EH (cell line): ENCODE measurements at places on chromosomes 1 and 21.

GRCh38 chr1:43073490-43074230, 98.4 kb downstream of the EBNA1BP2 start:
- peak; percentile 81 for DNase-seq

GRCh38 chr1:116771997-116772647, 17.9 kb downstream of the CD2 start:
- DNase-seq, result no peak

DNA sequence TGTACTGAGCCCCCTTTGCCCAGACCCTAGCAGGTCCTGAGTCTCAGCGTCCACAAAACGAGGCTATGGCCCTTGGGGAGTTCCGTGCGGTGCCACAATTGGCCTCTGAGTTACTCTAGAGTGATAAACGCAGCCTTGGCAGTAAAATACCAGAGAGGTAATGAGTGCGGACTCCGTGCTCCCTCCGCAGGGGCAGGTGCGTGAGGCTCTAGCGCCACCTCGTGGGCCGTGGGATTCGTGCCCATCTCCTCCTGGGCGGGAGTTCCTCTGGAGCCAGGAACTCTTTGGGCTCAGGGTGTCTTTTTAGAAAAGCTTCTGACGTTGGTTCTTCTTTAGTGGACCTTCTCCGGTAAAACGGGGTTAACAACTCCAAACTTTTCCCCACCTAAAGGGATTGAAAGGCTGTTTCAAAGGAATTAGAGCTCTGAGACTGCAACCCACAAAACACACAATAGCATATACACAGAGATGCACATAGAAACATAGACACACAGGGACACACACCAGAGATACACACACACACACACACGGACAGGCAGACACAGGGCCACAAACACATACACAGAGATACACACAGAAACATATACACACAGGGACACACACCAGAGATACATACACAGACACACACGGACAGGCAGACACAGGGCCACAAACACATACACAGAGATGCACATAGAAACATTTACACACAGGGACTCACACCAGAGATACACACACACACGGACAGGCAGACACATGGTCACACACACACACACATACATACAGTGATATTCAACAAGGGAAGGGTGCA, 99.4 kb downstream of the KCNJ15 start:
- DNase-seq, result peak; percentile 71

DNA sequence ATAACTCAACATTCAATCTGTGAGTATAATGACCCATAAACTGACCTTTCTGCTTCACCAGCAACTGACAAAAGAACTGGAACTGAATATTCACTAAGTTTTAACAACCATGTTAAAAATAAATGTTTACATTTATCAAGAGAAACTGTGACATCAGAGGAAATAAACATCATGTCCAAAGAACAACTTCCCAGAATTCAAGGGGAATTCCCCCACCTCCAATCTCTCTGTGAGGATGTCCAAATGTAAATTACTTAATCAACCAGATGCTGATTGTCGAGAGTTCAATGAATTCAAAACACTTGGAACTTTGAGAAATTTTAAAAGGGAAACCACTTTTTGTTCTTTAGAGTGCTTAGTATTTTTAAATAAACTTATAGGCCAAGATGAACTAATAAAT, 365.6 kb upstream of the ADGRL2 start:
- DNase-seq, result no peak

GRCh38 chr1:229427572-229427971, 6.3 kb downstream of the ACTA1 start:
- DNase-seq, result no peak

GRCh38 chr1:114109981-114110380, 43.7 kb downstream of the SYT6 start:
- no peak for DNase-seq

DNA sequence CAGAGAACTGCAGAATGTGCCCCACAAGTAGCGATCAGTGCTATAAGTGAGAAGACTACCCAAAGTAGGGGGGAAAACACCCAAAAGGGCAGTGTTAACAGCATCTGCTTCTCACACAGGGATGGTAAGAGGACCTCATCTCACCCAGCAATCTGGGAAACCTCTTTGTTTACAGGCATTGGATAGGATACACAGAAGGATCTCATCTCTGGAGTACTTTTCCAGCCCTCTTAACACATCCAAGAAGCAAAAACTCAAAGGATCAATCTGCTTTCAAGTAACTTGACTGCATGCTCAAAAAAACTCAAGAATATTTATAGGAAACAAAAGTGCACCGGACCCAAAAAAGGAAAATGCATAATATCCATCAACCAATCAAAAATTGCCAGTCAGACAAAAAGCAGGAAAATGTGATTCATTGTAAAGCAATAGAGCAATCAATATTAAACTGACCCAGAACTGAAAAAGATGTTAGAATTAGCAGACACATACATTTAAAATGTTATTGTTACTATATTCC, 311.0 kb upstream of the CXADR start:
- no peak for DNase-seq

DNA sequence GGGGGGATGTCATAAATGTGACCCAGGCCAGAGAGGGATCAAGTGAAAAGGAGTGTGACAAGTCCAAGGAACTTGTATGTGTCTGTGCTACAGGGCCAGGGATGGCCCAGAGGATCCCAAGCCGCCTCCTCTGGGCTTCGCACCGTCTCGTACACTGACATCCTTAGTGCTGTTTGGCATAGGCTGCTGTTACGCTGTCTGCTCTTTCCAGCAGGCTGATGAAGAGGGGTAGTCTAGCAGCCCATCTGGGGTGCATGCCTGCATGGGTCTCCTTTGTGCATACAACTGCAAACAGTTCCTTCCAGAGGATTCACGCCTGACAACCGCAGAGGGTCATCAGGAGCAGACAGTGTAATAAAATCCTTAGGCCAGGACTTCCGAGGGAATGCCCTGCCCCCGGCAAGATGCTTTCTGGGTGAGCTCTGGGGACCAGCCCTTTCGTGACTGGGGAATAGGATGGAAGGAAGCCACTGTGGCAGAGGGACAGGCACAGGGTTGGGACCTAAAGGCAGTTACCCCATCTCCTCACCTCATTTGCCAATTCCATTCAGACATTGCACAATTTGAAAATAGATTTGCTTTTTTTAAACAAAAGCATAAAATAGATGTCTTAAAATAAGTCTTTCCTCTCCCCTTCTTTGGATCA, 6.3 kb upstream of the GOLT1A start:
- DNase-seq, result peak; percentile 42

DNA sequence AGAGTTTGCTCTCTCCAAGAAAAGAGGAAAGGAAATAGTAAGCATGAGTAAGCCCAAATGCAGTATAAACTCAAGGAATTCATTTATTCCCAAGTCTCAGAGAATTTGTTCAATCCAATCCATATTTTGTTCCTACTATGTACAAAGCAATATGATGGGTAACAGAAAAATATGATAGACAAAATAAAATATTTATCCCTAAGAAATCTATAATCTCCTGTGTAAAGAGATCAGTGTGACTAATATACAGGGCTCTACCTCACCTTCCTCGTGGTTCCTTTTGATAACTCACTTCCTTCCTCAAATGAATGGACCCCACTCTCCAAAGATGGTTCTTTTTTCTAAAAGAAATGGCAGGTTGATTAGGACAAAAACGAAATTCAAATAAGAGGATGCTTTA, 7.6 kb downstream of the CLSPN start:
- DNase-seq, result no peak

GRCh38 chr1:152328801-152329391, 3.9 kb upstream of the FLG start:
- DNase-seq, result peak; percentile 64

DNA sequence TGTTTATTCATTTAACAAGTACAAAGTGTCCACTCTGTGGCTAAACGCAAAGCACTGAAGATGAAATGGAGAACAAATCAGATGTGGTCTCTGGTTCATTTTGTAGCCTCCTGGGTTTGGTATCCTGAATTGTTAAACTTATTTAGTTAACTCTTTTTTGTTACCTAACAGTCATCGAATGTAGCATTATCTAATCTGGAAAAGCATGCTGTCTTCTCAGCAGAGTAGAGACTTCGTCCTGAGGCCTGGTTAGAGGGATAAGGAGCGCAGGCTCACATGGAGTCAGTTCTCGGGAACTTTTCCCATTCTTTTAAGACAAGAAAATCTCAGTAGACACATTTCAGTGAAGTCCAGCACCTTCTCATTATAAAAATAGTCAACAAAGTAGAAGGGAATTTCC, 33.1 kb upstream of the SH3D21 start:
- no peak for DNase-seq

GRCh38 chr1:173852105-173852504, 15.7 kb downstream of the GAS5 start:
- DNase-seq, result peak; percentile 50

- no peak for DNase-seq
These were observed 79.4 kb downstream of the FCRL5 start for GRCh38 chr1:157472959-157473358.

DNA sequence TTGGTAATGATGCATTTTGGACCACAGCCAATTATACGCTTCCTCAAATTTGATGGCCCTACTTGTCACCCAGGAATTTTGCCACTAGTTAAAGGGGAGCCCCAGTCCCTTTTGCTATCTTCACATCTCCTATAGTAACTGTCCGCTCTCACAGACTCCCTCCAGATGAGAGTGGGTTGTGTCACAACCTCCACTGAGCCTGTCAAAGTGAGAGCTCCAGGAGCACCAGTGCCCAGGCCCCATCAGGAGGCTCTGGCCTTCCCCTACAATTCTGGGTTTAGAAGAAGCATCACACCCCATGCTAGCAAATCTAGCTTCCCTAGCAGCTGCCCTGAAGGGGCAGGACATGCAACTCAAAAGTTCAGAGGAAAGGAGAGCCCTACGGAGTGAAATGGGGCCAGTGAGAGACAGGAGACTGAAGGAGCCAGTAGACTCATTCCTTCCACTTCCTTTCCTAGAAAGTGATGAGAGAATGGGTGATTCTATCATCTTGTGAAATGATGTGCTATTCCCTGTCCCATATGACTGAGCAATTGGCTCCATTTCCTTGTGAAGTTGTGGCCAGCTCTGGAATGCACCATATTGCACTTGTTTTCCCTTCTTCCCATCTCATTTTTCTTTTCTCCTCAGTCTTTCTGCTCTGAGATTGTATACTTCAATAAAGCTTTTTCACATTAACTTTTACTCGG, 541.3 kb downstream of the DPYD start:
- DNase-seq, result peak; percentile 88

- peak; percentile 52 for DNase-seq
These were observed 55.7 kb downstream of the XCL2 start for GRCh38 chr1:168488138-168488537.

- no peak for DNase-seq
These were observed 15.7 kb upstream of the IFNAR2 start for GRCh38 chr21:33214056-33214455.

- no peak for DNase-seq
These were observed 57.8 kb upstream of the CD1D start for GRCh38 chr1:158122833-158123388.

DNA sequence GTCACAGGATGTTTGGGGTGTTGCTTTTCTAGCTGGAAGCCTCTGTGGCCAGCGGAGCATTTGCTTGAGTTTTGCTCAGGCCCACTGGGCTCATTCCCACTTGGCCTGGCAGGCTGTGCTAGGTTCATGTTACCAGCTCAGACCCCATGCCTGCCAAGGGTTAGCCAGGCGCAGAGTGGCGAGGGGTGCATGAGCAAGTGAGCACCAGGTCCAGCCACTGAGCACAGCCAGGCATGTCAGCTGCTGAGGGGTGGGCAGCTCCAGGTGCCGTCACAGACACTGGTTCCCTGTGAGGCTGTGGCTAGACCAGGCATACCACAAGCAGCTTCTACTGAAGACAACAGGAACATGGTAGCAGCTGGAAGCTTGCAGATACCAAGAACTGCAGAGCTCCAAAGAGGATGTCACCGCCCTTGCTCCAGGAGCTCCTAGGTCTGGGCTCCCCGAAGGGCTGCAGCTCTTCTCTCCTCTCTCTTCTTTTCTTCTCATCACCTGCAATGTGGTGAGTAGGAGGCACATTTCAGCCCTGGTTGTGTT, 52.0 kb upstream of the CYYR1 start:
- no peak for DNase-seq

- DNase-seq, result peak; percentile 56
These were observed 39.5 kb upstream of the UBE2U start for GRCh38 chr1:64163970-64164369.

DNA sequence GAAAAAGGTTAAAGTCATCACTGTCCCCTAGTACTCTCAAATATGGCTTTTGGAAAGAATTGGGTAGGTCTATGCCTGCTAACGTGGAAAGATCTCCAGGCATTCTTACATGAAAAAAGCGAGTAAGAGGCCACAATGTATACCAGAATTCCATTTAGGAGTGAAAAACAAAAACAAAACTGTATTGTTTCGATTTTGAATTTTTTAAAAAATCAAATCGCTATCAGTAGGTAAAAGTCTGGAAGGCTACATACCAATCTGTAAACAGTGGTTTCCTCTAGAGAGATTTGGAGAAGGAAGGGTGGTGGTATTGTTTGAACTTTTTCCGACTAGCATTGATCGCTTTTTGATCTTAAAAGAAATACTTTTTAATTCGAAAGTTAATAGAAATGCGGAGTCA, 55.9 kb downstream of the RRAGC start:
- no peak for DNase-seq

DNA sequence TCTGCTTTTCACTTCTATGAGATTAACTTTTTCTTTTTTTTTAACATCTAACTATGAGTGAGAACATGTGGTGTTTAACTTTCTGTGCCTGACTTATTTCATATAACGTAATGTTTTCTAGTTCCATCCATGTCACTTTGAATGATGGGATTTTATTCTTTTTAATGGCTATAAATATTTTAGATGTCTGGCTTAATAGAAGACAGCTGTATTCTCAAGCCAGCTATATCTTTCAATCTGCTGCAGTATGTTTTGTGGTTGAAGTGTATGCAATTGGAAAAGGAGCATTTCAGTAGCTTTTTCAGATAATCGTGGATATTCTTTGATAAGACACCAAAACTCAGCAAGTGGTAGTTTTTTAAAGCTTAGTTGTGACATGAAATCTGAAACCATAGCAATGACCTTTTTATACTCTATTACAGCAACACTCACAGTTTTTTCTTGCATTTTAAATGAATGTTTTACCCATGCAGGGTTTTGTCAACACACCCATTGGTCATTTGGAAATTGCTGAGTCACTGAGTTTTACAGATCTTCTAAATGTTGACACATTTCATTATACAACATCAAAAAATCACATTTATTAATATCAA, 5.7 kb upstream of the SVBP start:
- peak; percentile 88 for DNase-seq

GRCh38 chr1:180160357-180160756, 5.7 kb downstream of the QSOX1 start:
- no peak for DNase-seq

GRCh38 chr1:93735722-93736121, 54.1 kb upstream of the BCAR3 start:
- peak; percentile 95 for DNase-seq

- peak; percentile 70 for DNase-seq
These were observed 86.8 kb upstream of the ARHGAP29 start for GRCh38 chr1:94324178-94324544.

DNA sequence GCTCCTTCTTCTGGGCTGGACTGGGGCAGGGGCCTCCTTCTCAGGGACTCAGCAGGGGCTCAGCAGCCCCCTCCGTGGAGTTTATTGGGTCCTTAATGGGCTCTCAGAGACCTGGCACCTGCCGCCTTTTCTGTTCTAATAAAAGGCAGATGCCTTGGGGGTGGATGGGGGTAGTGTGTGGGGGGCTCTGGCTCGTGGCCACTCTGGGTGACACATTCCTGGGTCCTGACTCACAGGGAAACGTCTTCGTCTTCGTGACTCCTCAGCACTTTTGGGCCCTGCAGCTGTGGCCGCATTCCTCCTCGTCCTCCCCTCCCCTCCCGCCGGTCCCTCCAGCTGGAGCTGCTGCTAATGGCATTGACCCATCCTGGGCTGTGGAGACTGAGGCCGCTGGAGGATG, 107.8 kb upstream of the WNT4 start:
- peak; percentile 77 for DNase-seq
